Pulmonary artery endothelial cell (primary cell): ENCODE measurements at places on chromosomes 5 and 9. TPM values are rescaled to one million over a fixed set of nuclear protein-coding genes. Genes with fewer than 3 reads are reported as not detected.

GRCh38 chr5:57653636-57654290 lies 171.2 kb upstream of the ACTBL2 start:
- no peak for DNase-seq

GRCh38 chr5:169668732-169669131 lies 31.7 kb downstream of the DOCK2 start:
- DNase-seq = no peak

GRCh38 chr5:135329066-135329912 lies 69.7 kb downstream of the MACROH2A1 start:
- no peak for DNase-seq

DNA sequence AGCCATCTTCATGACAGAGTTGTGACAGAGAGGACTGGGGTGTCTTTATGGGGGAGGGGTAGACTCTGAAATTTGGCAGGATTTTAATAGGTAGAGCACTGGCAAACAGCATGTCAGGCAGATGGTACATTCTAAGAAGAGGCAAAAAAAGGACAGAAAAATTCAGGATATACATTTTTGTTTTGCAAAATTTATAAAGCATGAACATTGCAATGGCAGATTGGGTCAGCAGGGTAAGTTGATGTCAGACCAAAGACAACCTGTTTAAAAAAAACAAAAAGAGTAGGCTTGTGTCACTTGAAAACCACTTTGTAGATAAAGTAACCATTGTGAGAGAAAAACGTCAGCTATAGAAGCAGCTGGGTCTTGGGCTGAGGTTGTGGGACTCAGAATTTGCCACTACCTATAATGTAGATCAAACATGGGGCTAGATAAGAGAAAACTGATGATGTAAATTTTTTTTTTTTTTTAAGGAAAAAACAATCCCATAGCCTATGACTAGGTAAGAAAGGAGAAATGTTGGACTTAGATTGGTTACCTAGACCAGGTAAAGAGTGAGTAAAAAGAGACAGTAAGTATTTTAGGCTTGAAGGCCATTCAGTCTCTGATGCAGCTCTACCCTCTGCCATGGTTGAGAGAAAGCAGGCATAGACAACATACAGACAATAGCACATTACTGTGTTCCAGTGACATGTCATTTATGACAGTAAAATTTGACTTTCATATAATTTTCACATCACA lies 8.3 kb downstream of the CAMK4 start:
- no peak for DNase-seq

- DNase-seq = no peak
These were observed 144.2 kb upstream of the COL5A1 start for GRCh38 chr9:134497283-134497860.

TERT gene
- 0.07 TPM in 1 of 2 replicates, not detected in the other for total RNA-seq
